Peyer's patch (tissue), 4 donors: ENCODE measurements at places on chromosomes 5 and 9. TPM values are rescaled to one million over a fixed set of nuclear protein-coding genes. Genes with fewer than 3 reads are reported as not detected.

DNA sequence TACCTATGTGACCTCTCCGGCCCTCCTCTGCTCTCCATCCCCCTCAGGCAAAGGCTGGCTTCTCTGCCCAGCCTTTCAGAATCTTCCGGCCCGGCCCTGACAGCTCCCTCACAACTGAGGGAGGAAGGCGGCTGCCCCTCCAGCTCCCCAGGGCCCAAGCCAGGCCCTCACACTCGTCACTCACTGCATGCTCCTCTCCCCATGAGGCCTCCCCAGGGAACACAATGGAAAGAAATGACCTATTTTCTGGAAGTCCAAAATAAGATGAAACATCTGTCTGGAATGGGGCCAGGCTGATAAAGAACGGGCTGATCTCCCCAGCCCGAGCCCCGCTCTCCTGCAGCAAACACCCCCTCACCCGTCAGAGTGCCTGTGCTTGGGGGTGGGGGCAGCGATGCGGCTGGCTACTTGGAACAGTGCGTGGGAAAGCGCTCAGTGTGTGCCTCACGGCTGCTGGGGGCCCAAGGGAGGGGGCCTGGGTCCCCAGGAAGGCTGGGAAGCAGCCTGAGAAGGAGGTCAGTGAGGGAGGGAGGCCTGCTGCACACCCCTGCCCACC lies 11.3 kb downstream of the PDGFRB start:
- H3K4me3 ChIP-seq = no peak overlapping the region
- peaks cover 66% of the 10 kb centered on the region for H3K4me1 ChIP-seq
- DNase-seq = no peak

- no peak for DNase-seq
- H3K27me3 ChIP-seq = no peaks in the 10 kb centered on the region
- H3K4me1 ChIP-seq = no peaks in the 10 kb centered on the region
These were observed 41.6 kb downstream of the CDK5RAP2 start for GRCh38 chr9:120538339-120538738.

DNA sequence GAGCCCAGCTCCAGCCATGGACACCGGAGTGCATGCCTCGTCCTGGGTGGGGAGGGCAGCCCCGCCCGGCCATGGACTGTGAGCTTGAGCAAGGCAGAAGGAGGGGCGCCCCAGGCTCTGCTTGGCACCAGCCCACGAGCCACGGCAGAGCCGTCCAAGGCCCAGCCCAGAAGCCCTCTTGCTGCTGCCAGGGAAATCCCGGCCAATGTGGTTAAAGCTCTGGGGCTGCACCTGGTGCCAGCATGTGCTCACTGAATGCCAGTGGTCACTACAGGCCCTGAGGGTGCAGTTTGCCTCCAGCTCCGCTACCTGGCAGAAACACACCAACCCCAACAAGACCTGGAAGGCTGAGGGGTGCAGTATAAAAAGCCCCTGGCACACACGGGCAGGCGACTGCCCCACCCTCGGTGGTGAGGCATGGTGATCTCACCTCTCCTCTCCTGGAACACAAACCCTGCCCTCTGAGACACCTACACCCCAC lies 11.8 kb downstream of the BRD3 start:
- peaks cover 58% of the 10 kb centered on the region for H3K4me1 ChIP-seq
- H3K27ac ChIP-seq = no peak overlapping the region
- DNase-seq = peak; percentile 81
- no peak overlapping the region for H3K4me3 ChIP-seq
- no peaks in the 10 kb centered on the region for H3K36me3 ChIP-seq
- no peaks in the 10 kb centered on the region for H3K27me3 ChIP-seq

CTNNA1 gene
- 372 TPM for total RNA-seq

SNAPC3 gene
- total RNA-seq = 70.8 TPM

DNA sequence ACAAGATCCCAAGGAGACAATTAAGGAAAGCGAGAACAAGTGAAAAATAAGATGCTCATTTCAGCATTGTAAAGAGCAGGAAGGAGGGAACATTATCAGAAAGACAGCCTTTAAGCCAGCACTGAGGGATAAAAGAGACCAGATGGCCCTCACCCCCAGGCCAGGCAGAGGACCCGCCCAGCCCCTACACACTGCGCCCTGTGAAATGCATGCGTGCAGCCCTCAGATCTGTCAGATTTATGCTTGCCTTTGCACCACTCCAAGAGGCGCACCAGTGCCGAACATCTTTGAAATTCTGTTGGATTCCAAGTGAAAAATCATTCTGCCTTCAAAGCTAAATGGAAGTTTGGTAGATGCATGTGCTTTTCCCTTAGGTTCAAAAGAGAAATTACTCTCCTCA lies 378.0 kb downstream of the MLLT3 start:
- no peak overlapping the region for H3K4me3 ChIP-seq
- H3K27ac ChIP-seq = no peak overlapping the region
- H3K27me3 ChIP-seq = no peaks in the 10 kb centered on the region
- H3K4me1 ChIP-seq = no peaks in the 10 kb centered on the region
- no peak for DNase-seq
- no peaks in the 10 kb centered on the region for H3K36me3 ChIP-seq

DNA sequence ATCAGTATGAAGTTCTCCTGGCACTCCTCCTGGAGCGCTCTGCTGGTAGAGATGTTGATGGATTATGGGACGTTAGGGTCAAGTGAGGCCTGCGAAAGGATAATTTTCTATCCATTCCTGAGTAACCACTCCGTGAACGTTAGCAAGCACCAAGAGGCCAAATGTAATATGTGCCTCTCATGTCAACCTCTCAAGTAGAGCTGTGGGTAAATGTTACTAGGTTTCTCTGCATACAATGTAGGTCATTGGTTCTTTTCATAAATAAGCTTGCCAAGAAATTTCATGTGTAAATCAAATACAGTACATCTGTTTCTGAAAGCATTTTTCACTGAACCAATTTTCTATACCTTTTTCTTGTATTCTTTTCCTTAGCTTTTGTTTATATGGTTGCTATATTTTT lies 126.3 kb downstream of the KDM4C start:
- no peaks in the 10 kb centered on the region for H3K27me3 ChIP-seq
- no peak for DNase-seq
- no peaks in the 10 kb centered on the region for H3K4me1 ChIP-seq
- no peaks in the 10 kb centered on the region for H3K36me3 ChIP-seq
- no peak overlapping the region for H3K4me3 ChIP-seq
